NCI-H2081 (cell line): ENCODE measurements at places on chromosomes 5 and 9.
A peak's percentile ranks its signal among the peaks of the same experiment; 100 is the strongest.

- no peak for DNase-seq
Observed at GRCh38 chr9:134838651-134839454, 41.8 kb upstream of the FCN2 start.

GRCh38 chr5:76326577-76327302 lies 76.3 kb upstream of the IQGAP2 start:
- DNase-seq, result no peak

DNA sequence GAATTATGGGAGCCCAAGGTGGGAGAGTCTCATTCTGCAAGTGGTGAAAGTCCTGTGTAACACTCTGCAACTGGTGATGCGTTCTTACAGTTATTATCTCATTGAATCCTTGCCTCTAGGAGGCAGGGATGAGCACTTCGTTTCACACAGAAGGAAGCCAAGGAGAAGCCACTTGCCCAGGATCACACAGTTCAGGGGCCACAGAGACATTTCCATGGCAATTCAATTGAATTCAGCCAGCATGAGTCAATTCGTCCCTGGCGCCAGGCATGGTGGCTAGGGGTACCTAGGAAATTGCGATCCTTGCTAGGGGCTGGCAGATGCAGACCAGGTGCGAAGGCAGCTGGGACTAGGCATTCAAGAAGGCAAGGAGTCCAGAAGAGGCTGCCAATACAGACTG lies 26.2 kb downstream of the LHX2 start:
- no peak for DNase-seq

DNA sequence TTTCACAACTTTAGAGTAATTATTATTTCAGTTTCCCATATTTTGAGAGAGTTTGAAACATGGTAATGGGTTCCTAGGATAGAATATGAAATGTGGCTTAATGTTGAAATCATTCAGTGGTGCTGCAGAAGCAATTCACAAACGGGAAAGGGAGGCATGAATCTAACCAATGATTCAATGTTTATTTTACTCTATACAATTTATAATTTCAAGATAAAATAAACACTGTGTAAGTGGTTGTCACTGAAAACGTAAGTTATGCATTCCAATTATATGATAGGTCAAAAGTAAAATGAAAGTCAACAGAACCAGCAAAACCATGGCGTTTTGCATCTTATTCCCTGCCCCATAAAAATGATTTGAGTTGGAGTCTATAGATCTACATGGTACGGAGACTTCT lies 1207.1 kb upstream of the CDH18 start:
- no peak for DNase-seq

DNA sequence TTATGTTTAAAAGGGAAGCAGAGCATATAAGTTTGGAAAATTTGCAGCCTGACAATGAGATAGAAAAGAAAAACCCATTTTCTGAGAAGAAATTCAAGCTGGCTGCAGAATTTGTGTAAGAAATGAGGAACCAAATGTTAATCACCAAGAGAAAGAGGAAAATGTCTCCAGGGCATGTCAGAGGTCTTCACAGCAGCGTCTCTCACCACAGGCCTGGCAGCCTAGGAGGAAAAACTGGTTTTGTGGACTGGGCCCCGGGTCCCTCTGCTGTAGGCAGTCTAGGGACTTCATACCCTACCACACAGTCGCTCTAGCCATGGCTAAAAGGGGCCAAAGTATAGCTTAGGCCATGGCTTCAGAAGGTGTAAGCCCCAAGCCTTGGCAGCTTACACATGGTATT lies 32.1 kb upstream of the HSD17B4 start:
- no peak for DNase-seq

GRCh38 chr5:7876867-7877266 lies 7.9 kb downstream of the MTRR start:
- DNase-seq, result no peak

GRCh38 chr9:696332-697323 lies 144.9 kb upstream of the DMRT1 start:
- DNase-seq, result no peak

DNA sequence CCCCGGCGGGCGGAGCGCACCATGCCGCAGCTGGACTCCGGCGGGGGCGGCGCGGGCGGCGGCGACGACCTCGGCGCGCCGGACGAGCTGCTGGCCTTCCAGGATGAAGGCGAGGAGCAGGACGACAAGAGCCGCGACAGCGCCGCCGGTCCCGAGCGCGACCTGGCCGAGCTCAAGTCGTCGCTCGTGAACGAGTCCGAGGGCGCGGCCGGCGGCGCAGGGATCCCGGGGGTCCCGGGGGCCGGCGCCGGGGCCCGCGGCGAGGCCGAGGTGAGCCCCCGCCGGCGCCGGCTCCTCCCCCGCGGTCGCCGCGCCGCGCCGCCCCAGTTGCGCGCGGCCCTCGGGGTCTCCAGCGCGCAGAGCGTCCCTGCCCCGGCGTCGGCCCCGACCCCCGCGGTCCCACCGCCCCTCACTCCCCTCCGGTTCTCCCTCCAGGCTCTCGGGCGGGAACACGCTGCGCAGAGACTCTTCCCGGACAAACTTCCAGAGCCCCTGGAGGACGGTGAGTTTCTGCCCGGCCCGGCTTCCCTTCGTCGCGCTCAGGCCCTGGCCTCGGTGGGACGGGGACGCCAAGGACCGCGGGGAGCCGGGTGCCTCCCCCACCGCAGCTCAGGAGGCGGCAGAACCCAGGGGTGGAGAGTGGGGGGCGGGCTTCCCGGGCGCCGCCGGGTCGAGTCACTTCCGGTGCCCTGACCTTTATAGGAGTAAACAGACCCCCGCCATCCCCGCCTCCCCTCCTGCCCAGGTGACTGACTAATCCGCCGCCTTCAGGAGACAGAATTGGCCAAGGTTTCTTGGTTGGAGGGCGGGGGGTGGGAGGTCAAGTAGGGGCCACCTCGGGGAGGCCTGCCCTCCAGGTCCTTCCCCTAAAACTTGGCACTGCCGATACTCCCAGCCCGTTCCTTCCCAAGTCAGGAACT lies 665 bp downstream of the TCF7 start:
- no peak for DNase-seq

DNA sequence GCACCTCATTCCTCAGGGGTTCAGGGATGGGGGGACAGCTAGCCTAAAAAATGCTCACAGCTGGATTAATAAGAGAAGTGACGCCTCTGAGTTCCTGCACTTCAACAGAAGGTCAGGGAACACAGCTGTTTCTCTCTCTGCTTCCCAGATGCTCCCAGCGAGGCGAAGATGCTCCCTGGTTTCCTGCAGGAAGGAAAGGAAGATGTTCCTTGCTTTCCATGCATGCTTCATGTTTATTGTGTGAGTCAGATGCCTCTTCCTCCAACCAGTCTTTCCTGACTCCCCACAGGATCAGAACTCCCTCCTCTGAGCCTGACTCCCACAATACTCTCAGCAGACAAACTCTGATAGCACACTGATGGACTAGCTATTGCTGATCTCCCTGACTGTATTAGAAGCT lies 71.9 kb downstream of the MFAP3 start:
- DNase-seq, result no peak

GRCh38 chr9:98495530-98495929 lies 213.2 kb downstream of the GABBR2 start:
- no peak for DNase-seq

DNA sequence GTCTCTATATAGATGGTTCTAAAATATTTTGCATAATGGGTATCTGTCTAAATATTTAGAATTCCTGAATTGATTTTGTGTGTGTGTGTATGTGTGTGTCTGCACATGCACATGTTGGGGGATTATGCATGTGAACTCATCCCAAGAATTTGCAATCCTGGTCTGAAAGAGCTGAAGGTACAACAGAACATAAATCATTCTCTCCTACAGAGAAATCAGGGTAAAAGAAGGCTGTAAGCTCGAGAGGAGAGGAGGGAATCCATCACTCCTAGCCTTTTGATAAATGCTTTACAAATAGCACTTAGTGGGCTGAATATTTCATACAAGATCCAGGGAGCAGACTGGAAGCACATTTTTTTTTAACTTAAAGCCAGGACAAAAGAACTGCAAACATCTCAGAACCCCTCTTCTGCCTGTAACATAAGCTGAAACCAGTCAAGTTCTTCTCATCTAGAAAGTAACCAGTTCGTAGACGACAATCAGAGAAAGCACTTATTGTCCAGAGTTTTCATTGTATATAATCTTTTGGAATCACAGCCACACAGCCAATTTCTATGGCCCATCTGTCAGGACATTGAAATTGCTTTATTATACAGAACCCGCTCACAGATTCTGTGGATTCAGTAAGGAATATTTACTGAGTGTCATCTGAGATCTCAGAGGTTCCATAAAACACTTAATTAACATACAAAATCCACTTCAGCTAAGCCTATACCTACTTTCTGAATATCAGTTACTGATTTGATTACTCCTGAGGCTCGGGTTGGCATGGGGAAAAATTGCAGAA lies 541.4 kb upstream of the ZNF462 start:
- peak; percentile 3 for DNase-seq

DNA sequence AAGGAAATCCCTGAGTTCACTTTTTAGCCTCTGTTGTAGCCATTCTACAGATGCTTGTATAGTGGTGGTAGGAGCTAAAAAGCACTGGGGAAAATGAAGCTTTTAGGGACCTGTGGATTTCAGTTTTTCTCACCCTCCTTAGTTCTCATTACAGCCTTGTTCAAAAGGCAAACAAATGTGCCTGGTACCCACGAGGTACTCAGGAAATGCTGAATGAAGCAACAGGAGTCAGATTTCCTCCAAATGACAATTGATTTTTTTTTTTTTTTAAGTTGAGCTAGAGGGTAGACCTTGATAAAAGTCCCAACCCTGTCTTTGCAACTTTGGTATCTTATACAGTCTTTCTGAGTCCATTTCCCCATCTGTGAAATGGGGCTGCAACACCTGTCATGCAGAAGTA lies 21.3 kb upstream of the TMOD1 start:
- DNase-seq, result no peak

GRCh38 chr5:175728885-175729828 lies 71.3 kb downstream of the HRH2 start:
- no peak for DNase-seq

DNA sequence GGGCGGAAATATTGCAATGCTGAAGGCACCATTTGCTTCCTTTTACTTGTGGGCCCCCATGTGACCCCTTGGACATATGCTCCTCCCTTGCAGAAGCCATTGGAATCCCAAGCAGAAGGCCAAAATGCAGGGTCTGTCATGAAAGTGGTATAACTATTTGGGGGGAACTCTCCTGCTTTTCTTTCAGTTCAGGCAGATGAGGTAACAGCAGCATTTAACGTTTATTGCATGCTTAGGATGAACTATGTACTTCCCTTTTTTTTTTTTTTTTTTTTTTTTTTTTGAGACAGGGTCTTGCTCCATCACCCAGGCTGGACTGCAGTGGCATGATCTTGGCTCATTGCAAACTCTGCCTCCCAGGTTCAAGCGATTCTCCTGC lies 7.8 kb downstream of the FOXI1 start:
- DNase-seq, result no peak

GRCh38 chr5:139869042-139869790 lies 73.6 kb downstream of the PSD2 start:
- no peak for DNase-seq

GRCh38 chr9:133169102-133169501 lies 5.4 kb upstream of the GBGT1 start:
- no peak for DNase-seq

DNA sequence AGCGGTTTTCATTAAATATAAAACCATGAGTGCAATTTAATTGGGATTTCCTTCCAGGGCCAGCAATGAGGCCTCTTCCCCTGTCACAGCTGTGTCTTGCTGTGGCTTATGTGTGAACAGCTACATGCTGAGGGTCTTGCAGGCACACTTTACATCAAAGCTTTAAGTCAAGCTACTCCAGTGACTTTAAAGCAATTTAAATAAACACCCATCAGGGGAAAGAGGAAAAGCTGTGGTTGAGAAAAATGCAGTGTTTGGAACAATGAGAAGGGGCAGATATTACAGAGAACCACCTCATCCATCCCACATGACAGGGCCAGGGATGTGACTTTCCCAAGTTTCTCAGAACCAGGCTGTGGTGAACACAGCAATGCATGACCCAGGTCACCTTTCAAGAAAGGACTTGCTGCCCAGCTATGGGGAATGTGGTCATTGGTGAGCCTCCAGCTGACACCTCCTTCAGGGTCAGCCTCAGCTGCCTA lies 115.9 kb upstream of the LPAR1 start:
- no peak for DNase-seq

GRCh38 chr5:30749971-30750370 lies 443.5 kb upstream of the CDH6 start:
- no peak for DNase-seq

DNA sequence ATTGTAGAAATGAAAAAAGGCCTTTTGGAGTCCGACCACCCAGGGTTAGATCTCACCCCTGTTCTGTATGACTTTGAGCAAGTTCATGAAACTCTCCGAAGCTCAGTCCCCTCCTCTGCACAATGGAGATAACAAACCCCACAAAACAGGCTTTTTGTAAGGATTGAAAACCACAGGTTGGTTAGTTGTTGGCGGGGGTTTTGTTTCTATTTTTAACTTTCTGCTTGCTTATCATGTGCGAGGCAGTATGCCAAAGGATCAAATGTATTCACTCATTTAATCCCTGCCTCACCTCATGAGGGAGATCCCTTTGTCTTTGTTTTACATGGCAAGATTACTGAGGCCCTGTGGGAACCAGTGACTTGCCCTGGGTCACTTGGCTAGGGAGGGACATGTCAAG lies 539.1 kb downstream of the CDK5RAP2 start:
- DNase-seq, result no peak

GRCh38 chr9:69299826-69300225 lies 25.2 kb upstream of the ENTREP1 start:
- no peak for DNase-seq

GRCh38 chr9:21295992-21296391 lies 9.1 kb downstream of the IFNA5 start:
- DNase-seq, result no peak

GRCh38 chr9:91239367-91240111 lies 122.2 kb downstream of the AUH start:
- no peak for DNase-seq

- DNase-seq, result no peak
Observed at GRCh38 chr5:6584727-6585126, 48.1 kb downstream of the NSUN2 start.

- no peak for DNase-seq
Observed at GRCh38 chr9:83200531-83200930, 137.6 kb upstream of the RASEF start.

- DNase-seq, result no peak
Observed at GRCh38 chr9:136199391-136200288, 5.3 kb downstream of the LHX3 start.

- DNase-seq, result no peak
Observed at GRCh38 chr5:155091768-155092717, 78.5 kb downstream of the KIF4B start.

GRCh38 chr5:40240111-40240510 lies 439.6 kb upstream of the PTGER4 start:
- no peak for DNase-seq
